NCI-H2081 (cell line): ENCODE measurements at places on chromosomes 6 and 20.

DNA sequence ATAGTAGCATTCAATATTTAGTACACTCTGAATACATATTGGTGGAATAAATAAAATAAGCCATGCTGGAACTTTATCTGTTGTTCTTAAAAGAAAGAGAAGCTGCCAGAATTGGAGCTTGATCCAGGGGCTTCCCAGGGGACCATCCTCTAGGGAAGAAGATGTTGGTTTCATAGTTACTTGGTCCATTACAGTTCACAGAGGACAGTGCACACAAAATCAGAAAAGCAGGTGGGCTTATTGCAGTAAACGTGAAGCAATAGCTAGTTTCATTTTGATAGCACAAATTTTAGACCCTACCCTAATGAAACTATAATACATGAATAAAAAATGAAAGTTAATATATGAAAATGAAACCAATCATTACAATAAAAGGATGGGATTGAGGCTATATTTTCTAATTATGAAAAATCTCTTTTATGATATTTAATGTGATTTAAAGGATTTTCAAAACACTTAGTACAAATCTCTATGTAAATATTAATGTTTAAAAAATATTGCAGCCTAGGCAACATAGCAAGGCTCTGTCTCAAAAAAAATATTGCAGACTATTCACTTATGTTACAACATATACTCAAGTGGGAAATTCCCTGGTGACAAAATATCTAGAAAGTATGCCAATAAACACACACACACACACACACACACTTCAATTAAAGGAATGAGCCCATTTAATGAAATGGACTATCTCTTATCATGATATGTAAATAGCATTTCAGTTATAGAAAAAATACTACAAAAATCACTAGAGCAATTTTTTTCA is 227.0 kb upstream of the MARCKS start:
- no peak for DNase-seq

GRCh38 chr6:89669002-89669401 is 30.5 kb upstream of the LYRM2 start:
- DNase-seq, result no peak

- DNase-seq, result no peak
Measured at GRCh38 chr20:62273416-62273815, 29.4 kb upstream of the ADRM1 start.

DNA sequence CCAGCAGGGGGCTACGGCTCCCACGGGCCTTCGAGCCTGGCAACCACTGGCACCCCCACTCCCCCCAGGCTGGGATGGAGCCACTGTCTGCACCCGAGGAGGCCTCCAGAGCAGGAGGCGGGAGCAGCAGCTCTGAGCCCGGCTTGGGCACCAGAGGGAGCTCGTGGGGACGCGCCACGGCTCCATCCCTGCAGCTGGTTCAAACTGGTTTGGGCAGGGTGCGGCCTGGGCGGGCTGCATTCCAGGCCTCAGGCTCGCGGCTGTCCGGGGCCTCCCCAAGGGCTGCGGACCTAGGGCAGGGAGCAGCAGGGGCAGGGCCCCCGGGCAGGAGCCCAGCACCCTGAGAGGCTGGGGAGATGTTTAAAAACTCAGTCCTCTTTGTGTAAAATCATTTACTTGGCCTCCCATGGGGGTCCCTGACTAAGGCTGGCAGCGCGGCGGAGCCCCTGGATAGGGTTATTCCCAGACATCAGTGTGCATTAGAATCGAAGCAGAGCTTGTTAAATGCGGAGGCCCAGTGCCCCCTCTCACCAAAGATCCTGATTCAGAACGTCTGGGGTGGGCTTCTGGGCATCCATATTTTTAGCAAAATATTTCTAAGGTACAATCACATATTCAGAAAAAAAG is 4.1 kb upstream of the BCAS4 start:
- peak; percentile 15 for DNase-seq

GRCh38 chr6:23414051-23414445 is 712.0 kb upstream of the NRSN1 start:
- no peak for DNase-seq

DNA sequence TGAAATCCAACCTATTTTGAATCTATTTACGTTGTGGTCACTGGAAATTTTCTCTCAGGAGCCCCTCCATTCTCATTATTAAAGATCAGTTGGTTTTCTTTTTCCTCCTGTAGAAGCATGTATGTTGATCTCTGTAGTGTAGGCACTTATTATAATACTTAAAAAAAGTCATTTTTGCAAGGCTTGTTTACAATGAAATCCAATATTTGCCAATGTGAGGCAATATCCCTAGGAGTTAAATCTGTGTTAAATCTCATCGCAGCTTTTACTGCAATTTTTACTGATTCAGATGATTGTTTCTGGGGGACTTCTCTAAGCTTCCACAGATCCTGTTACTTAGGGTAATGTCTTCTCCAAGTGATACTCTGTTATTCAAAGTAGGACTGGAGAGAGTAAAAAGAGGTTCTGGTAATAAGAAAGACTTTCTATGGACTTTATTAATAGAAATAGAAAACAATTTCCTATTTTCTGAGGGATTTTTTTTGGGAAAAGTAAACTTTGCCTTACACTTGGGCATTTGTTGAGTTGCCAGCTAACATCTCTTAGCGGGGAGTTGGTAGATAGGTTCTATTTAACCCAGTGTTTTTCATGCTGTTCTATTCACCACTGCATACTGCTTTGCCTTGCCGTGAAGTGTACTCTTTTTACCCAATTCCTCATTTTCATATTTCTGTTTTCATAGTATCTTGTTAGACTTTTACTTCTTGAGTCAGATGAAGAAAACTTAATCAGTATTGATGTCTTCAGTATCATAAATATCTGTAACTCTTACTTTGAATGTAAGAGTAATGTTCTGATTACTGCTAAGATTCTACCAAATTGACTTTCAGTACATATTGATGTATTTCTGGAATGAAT is 48.6 kb downstream of the CDKAL1 start:
- DNase-seq, result no peak
